Stimulated activated CD4-positive, alpha-beta T cell treated with anti-CD3 and anti-CD28 coated beads, Interleukin-15, amount 100 ng/mL, for 24 hours (primary cell): ENCODE measurements at places on chromosomes 7 and 10.

GRCh38 chr10:95293631-95294030, 2.8 kb upstream of the PDLIM1 start:
- DNase-seq, result no peak

- no peak for DNase-seq
Measured at GRCh38 chr10:24762966-24763623, 39.4 kb upstream of the ARHGAP21 start.

DNA sequence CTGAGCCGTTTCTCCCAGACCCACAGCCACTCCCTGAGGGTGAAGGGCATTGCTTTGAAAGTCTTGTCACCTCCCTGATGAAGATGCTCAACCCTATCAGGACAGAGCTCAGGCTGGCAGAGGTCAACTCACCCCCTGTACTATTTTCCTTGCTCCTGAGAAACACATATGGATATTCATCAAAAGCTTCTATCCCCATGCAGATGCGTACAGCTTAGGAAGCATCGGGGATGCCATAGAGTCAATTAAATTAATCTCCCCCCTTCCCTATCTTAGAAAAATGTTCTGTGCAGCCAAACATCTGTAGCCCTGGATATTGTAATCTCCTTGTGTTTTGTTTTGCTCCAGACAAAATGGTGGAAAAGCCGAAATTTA, 67.2 kb downstream of the EMX2 start:
- no peak for DNase-seq

GRCh38 chr10:91381257-91381891, 28.8 kb upstream of the HECTD2 start:
- DNase-seq, result no peak

DNA sequence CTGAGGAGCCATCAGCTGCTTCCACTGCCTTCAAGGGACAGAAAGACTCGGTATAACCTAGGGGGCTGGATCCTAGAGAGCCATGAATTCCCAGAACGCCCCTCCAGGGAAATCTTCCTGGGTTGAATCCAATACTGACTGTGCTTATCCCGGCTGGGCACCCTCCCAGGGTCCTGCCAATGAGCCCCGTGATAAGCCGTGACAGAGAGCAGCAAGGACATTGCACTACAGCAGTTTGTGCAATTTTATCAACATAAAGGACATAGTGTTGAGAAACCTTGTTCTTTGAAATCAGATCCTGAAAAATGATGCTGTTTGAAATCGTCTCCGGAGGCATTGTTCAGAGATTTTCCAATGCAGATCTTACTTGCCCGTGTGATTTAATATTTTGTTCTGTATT, 18.8 kb downstream of the AKR1B1 start:
- DNase-seq, result no peak

- no peak for DNase-seq
Measured at GRCh38 chr10:123102673-123103072, 33.1 kb upstream of the HMX3 start.

DNA sequence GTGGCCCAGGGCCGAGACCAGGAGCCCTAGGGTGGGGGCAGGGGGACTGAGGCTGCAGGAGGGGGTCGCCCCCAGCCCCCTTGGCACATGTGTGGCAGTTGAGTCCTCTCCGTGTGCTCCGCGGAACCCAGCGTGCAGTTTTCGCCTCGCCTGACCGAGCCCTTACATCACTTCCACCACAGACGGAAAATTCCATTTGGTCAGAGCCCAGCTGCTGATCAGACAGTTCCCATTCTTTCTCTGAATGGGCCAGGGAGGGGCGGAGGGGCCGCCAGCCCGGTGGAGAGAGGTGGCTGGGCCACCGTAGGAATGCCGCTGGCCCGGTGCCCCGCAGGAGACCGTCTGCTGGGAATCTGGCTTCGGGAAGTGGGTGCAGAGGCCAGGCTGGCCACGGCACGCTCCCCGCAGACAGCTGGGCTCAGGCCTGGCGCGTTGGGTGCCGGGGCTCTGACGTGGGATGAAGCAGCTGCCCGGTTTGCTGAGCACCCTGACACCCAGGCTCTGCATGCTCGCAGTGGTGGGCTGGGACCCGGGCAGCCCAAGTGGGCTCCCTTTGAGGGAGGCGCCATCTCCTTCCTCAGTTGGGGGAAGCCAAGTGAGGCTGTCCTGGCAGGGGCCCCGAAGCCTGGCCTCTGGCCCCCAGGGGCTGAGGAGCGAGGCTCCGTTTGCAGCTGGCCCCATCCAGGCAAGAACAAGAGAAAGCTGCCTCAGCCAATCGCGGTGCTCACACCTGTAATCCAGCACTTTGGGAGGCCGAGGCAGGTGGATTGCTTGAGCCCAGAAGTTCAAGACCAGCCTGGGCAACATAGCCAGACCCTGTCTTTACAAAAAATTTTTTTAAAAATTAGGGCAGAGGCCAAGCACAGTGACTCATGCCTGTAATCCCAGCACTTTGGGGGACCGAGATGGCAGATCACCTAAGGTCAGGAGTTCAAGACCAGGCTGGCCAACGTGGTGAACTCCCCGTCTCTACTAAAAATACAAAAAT, 9.9 kb downstream of the TTYH3 start:
- DNase-seq, result no peak

DNA sequence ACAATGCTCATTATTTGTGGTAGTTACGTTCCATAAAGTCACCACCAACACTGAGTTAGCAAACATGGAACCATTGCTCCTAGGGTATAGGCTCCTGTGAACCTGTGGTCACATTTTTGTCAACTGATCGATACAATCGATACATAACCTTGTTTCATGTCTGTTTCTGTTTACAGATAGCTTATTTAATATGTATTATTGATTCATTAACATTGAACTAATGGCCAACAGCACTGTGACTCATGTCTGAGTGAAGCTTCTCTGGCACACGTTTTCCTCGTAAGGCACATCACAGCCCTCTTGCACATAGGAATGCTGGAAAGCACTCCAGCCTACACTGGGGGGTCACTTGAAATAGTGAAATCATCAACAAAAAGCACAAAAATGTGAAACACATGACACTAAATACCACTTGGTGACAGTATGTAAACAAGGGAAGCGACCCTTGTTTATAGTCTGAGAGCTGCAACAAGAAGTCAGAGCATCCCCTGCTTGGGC, 27.0 kb downstream of the GHRHR start:
- DNase-seq, result no peak

DNA sequence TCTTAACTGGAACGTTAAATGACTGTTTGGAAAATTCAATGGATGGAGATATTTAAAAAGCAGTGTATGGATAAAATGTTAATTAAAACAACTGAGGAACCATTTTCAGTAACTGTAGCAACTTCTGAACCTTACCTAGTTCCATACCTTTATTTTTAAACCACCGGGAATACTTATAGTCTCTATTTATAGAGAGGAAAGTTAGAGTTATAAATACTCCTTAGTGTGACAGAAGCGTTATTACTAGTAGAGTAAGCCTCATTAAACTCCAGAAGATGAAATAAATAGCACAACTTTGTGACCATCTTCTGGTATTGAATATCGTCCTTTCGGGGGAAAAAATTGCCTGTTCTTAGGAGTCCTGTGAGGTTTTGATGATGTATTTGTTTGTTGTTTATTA, 114.9 kb downstream of the LCOR start:
- DNase-seq, result no peak

- DNase-seq, result peak; percentile 78
Measured at GRCh38 chr10:132571650-132572544, 34.3 kb downstream of the INPP5A start.

DNA sequence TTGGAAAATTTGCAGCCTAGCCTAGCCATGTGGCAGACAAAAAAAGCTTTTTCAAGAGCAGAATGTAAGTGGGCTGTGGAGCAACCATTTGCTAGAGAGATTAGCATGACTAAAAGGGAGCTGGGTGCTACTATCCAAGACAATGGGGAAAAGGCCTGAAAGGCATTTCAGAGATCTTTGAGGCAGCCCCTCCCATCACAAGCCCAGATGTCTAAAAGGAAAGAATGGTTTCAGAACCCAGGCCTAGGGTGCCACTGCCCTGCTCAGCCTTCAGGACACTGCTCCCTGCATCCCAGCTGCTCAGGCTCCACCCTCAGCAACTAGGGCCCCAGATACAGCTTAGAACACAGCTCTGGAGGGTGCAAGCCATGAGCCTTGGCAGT, 24.7 kb downstream of the PNLIPRP3 start:
- DNase-seq, result no peak

DNA sequence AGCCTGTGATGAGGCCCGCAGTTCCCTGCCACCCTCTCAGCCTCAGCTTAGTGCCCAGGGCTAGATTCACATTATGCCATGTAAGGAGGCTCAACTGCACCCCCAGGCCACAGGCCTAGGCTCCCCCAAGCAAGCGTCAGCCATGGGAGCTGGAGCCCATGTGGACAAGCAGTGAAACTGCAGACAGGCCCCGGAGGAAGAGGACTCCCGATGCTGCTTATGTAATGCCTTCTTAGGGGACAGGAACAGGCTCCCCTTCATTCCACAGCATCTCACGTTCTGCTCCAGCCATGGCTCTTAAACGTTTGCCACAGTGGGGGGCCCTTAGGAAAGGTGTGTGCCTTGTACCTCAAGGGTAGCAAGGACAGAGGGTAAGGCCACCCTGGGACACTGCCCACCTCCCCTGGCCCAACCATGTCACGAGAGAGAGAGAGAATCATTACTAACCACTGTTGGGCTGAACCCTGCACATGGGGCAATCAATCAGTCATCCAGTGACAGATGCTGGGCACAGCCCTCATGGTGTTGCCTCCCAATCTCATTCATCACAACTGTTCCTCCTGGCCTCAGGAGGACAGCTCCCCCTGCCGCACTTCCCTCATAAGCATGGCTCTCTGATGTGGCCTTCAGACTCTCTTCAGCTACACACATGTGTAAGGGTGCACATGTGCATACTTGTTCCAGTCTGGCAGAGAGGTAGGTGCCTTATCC, 263.0 kb downstream of the GRID1 start:
- no peak for DNase-seq

DNA sequence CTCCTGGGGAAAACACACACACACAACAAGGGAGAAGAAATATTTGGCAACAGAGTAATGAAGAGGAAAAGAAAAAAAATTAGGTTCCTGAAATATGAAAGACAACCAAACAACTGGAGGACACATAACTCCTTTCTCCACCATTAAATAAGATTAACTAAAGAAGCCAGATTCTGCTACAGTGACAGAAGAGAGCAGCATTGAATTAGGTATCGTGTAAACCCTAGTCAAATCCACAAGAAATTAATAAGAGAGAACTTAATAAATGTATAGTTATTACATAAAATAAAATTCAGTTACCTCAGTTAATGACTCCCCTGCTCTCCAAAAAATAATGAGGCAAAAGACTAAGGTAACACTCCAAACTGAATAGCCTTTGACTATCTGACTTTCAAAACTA, 306.7 kb downstream of the CRPPA start:
- no peak for DNase-seq

- DNase-seq, result no peak
Measured at GRCh38 chr7:31074120-31074383, 21.9 kb downstream of the ADCYAP1R1 start.

DNA sequence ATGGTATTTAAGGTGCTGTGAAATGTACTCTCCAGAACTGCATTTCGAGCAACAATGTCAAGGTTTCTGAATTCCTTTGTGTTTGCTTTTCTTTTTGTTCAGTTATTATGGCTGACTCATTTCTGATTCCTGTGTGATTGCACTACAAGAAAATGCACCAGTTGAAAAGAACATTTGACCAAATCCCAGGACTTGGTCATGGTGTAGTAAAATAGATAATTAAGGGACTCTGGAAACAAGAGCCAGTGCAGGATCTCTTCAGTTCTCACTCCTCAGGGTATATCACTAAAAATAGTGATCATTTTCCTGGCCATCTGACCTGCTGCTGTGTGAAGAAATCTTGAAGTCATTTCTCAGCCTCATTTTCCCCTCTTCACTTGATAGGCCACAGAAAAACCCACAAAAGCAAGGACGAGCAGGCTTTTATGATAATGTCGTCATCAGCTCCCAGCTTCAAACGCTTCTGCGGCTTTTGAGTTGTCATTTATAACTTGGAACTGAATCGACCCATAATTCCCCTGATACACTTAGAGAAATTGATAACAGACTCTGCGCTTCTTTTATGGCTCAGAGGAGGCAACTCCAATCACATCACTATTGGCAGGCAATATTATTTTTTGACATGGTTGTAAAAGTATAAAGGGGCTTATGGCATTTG, 274.7 kb downstream of the HDAC9 start:
- DNase-seq, result no peak

DNA sequence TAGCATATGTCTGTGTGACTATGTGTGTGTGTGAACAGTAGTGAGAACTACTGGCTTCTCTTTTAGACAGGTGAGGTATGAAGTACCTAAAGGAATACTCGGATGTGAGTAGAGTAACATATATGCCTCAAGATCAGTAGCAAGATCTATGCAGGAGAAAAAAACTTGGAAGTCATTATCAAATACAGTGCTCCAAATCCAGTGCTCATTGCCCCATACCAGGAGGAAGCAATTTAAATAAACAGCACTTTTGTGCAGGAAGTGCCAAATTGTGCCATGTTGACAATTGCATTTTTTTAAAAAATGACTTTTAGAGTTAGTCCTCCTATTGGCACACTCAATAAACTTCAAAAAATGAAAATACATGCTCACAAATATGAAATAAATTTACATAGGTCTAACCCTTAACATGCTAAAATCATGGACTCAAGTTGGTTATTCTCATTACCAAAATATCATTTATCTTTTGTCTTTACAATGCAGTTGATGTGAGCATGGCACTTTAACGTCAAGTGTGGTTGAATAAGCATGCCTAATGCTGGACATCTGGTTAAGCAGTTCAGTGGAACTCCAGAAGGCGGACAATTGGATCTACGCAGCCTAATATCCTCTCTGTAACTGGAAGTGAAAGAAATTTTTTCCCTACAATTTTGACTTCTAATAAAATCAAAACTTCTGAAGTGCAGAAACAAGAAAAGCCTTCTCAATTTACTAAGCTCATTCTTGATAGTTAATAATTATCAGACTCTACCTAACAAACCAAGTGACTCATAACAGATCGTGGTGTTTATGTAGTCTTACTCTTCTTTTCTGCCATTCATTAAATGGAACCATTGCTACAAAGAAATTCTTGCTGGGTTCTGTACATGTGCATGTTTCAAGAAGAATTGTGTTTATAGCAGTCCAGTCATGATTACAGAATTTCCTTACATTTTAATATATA, 195.2 kb downstream of the MDFIC start:
- DNase-seq, result no peak

GRCh38 chr7:17307000-17307399, 8.5 kb downstream of the AHR start:
- DNase-seq, result no peak
